ENCODE measurements at places on chromosomes 12 and 14.

GRCh38 chr14:99530407-99531155 is 49.4 kb downstream of the CCNK start:
- DNase-seq: no peak

GRCh38 chr14:89085231-89085731 is 260.8 kb downstream of the TTC8 start:
- DNase-seq: no peak

DNA sequence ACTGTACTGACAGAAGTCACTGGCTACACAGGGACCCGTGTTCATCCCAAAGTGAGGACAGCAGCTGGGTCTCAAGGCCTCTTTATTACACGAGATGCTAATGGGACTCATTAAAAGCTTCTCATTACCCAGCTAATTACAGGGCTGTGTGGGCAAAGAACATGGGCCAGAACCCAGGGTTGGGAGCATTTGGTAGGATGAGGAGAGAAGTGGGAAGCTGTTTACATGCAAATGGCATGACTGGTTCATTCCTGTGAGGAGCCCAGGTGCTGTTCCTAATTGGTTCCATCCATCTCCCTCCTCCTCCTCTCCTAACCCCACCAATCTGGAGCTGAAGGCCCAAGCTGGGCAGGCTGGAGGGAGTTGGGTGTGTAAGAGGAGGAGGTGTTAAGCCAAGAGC is 8.9 kb upstream of the TAC3 start:
- DNase-seq: no peak

DNA sequence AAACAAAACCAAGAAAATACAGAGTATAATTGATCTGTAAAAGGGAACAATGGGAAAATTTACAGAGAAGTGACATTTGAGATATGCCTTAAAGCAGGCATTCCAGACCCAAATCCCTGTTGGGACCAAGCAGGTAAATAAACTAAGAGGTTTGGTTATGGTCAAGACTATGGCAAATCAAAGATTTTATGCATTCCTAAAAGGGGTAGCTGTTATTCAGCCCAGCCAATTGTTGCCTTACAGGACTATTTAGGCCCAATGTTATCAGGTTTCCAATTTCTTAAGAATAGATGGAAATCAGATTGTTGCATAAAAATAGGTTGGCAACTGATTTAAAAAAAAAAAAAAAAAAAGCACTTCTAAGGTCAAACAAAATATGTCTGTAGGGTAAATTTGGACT is 5.3 kb downstream of the DNAI7 start:
- no peak for DNase-seq

DNA sequence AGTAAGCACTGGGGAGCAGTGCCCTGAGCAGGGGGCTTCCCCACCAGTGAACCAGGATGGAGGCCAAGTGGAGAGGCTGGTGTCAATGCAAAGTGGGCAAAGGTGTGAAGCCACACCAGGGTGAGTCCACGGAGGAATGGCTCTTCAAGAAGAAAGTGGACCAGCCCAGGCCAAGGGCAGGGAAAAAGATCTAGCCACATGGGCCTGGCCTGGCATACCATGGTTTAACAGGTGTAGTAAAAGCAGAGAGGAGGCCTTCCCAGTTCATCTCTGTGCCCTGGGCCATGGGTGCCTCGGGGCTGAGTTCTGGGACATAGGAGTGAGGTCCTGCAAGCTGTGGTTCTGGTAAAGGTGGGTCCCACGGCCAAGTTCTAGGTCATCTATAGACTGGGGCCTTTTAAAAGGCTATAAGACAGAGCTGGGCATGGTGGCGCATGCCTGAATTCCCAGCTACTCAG is 153.4 kb downstream of the DPF3 start:
- no peak for DNase-seq

- DNase-seq: no peak
Observed at GRCh38 chr12:70748809-70749208, 111.6 kb upstream of the PTPRB start.

- peak; percentile 86 for DNase-seq
Observed at GRCh38 chr12:47819896-47820630, at the start of gene HDAC7. HDAC7 (minus strand) TSS chr12:47819903; CDS start chr12:47819785, 118 bp downstream.

- no peak for DNase-seq
Observed at GRCh38 chr12:72075891-72076557, 137.4 kb downstream of the TPH2 start.

- no peak for DNase-seq
Observed at GRCh38 chr12:71038960-71039359, 118.4 kb upstream of the PTPRR start.

GRCh38 chr12:56572288-56572687 is 50.7 kb downstream of the RBMS2 start:
- no peak for DNase-seq

DNA sequence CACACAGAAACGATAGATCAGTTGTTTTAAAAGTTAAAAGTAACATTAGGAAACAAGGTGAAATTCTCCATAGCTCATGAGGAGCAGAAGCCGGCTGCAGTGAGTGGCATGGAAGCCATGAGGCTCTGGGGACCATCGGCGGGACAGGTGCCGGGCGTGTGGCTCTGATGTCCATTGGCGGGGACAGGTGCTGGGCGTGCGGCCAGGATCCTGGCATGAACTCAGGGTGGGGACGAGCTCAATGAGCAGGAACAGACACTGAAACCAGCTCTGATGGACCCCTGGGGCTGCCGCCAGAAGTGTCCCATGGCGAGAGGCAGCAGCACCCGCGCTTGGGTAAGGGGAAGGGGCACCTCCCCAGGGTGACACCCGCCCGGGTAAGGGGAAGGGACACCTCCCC is 75.1 kb downstream of the NOC4L start:
- no peak for DNase-seq

DNA sequence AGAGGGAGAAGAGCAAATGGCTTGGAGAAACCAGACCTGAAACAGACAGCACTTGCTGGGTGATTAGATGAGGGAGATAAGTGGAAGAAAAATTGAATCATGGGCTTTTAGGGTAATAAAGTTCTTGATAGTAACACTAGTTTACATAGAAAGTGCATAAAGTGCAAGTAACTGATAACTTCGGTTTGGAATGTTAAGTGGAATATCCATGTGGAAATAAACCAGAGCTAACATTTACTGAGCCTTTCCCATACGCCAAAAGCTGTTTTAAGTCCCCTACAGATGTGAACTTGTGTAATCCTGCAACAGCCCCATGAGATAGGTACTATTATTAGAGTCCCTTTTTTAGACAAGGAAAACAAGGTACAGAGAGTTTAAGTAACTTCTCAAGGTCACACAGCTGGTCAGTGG is 77.1 kb upstream of the NUDT4 start:
- no peak for DNase-seq

DNA sequence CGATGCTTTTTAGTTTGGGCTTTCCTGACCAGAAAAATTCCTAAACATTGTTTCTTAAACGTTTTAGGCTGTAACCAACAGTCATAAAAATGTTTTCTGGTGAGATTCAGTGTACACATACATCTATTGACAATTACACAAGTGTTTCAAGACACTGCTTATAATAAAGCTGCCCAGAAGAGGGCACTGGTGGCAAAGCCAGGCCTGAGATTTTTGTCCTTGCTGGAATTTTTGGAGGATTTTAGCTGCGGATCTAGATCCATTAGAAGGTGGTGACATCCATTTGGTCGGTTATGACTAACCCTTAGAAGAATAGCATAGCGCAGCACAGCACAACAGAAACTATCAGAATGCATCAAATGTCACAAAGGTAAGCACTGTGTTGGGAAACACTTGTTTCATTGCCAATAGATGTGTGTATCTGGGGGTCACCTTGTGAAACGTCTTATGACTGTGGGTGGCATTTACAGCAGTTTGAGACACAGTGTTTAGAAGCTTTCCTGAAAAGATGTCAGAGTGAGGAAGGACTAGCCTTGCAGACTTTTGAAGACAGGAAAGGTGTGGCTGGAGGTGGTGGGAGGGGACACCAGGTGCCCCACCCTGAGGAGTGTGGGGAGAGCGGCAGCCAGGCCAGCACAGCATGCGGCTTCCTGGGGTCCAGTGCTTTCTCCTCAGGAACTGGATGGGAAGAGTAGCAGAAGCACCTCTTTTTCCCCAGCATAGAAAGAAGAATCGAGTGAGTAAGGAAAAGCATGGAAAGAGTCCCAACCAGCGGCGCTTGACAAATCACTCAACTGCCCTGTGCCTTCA is 54.7 kb upstream of the FKBP4 start:
- peak; percentile 41 for DNase-seq

- DNase-seq: peak; percentile 49
Observed at GRCh38 chr12:15856097-15856982, 25.8 kb upstream of the STRAP start.

- no peak for DNase-seq
Observed at GRCh38 chr12:87344699-87345098, 684.5 kb downstream of the C12orf50 start.

DNA sequence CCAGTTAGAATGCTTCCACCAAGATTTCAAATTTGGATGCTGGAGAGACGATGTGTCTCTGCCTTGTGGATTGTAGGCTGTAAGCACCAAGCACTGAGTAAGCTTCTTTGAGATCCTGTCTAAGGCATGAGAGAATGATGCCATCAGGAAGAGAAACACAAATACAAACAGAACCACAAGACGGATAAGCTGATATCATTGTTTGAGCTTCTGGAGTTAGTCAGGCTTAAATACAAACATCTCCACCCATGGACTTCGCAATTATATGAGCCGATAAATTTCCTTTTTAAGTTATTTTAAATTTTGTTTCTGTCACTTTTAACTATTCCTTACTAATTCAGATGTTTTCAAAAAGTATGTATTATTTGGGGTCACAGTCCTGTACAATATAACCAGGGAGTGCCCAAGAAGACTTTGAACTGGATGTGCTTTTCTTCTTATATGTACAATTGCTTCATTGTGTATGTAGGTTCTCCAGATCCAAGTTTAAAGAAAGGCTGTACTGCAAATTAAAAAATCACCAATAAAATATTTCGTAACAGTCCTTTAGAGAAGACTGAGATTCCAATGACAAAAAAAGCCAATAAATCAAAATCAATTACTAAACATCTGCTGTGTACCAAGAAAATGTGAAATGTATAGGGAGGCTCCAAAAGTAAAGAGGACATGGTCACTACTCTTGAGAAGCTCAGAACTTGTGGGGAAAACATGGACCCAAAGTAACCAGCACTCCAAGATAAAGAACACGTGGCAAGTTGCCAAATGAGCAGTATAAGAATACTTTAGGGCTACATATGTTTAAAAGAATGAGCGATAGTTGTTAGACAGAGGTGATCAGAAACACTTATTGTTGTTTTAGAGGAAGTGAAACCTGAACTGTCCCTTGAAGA is 274.1 kb downstream of the ADAMTS20 start:
- DNase-seq: no peak

GRCh38 chr14:74949859-74950573 is 5.4 kb downstream of the PGF start:
- DNase-seq: no peak

GRCh38 chr12:79874665-79875064 is 60.2 kb downstream of the PPP1R12A start:
- no peak for DNase-seq

DNA sequence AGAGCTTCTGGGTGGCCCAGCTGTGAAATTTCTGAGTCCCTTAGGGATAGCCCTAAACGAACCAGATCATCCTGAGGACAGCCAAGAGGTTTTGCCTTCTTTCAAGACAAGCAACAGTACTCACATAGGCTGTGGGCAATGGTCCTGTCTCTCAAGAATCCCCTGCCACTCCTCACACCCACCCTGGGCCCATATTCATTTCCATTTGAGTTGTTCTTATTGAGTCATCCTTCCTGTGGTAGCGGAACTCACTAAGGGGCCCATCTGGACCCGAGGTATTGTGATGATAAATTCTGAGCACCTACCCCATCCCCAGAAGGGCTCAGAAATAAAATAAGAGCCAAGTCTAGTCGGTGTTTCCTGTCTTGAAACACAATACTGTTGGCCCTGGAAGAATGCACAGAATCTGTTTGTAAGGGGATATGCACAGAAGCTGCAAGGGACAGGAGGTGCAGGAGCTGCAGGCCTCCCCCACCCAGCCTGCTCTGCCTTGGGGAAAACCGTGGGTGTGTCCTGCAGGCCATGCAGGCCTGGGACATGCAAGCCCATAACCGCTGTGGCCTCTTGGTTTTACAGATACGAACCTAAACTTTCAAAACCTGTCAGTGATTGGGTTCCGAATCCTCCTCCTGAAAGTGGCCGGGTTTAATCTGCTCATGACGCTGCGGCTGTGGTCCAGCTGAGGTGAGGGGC is 38.9 kb downstream of the DAD1 start:
- DNase-seq: no peak

- DNase-seq: no peak
Observed at GRCh38 chr12:19018302-19018970, 111.1 kb upstream of the PLEKHA5 start.

DNA sequence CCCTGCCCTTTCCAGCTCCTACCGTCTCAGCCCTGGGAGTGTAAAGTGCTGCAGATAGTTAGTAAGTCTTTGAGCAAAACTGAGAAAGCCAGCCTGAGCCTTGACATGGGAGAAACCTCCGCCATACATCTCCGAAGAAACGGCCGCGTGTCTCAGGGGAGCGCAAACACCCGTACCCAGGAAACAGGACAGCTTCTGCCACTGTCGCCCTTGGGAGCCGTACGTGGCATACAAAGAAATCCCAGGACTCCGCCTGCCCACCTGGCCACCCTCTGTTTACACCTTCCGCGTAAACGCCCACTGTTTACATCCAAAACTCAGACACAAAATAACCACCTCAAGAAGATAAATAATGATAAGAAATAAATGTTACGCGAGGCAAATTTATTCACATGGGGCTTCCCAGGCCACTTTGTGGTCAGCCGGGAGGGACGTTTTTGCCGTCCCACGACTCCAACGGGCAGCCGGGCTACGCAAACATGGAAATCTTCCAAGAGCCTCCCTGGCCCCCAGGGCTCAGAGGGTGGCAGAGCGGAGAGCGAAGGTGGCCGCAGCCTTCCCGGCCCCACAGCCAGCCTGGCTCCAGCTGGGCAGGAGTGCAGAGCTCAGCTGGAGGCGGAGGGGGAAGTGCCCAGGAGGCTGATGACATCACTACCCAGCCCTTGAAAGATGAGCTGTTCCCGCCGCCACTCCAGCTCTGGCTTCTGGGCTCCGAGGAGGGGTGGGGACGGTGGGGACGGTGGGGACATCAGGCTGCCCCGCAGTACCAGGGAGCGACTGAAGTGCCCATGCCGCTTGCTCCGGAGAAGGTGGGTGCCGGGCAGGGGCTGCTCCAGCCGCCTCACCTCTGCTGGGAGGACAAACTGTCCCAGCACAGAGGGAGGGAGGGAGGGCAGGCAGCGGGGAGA is at the start of gene BDKRB2:
Gene BDKRB2 (plus strand): TSS at position 689 of the 908 bp plus-strand sequence. CDS start 32,269 bp downstream, outside the sequence.
- peak; percentile 89 for DNase-seq
